ENCODE measurements at places on chromosomes 4 and X.

- no peak for DNase-seq
Measured at GRCh38 chr4:37872310-37872988, 18.4 kb upstream of the TBC1D1 start.

DNA sequence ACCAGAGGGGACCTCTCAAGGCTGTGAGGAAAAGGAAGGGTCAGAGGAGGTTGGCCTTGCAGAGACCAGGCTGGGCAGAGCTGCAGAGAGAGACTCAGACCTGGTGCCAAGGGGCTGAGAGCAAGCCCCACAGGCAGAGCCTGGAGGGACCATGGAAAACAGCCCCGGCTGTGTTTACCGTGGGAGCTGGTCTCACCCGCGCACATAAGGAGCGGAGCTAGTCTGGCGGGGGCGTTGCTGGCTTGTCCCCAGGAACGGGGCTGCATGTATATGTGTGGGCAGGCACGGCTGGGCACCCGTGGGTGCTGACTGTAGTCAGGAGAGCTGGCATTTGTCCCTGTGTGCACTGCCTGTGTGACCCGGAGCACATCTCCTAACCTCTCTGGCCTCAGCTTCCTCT is 45.7 kb downstream of the C4orf50 start:
- DNase-seq: no peak

GRCh38 chr4:47624031-47624441 is 139.0 kb downstream of the ATP10D start:
- DNase-seq: no peak

DNA sequence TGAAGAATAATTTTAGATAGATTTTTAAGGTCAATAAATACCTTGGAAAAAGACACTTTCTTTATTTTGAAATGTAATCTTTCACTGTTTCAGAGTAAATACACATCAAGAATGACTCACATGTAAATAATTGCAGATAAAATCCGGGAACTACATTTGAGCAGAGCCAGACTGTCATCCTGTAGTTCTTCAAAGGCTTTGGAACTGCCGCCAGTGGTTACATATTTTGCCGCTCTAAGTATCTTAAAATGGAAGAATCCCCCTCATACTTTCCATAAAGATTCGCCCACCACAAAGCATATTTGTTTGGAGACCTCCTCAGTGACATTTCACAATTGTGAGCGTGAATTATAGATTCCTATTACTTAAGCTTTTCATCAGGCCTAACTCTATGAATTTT is 607.8 kb upstream of the ZFP42 start:
- DNase-seq: no peak

- no peak for DNase-seq
Measured at GRCh38 chr4:10207116-10207515, 90.5 kb upstream of the WDR1 start.

DNA sequence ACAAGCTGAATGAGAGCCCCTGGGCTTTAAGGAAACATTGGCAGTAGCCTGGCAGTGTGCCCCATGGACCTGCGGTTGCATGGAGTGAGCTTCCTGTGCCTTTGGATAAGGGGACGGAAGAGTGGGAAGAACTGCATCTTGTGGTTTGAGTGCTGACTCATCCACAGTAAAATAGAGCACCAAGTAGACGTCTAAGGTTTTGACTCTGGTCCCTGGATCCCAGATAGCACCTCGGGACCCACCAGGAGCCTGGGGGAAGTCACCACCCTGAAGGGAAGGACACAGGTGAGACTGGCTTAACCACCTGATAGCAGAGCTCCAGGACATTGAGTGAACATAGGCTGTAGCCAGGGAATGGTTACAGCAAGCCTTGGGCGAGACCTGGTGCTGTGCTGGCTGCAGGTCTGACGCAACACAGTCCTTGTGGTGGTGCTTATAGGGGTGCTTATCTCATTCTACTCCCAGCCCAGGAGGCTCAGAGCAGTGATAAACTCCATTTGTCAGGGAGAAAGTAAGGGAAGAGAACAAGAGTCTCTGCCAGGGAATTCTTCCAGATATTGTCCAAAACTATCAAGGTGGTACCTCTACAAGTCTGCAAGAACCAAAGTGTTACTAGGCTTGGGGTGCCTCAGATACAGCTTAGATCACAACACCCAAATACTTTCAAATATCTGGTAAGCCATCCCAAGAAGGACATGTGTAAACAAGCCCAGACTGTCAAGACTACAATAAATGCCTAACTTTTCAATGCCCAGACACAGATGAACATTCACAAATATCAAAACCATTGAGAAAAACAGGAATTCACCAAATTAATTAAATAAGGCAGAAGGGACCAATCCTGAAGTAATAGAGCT is 123.6 kb upstream of the TET2 start:
- no peak for DNase-seq

- DNase-seq: no peak
Measured at GRCh38 chrX:123121241-123121640, 62.8 kb upstream of the GRIA3 start.

- no peak for DNase-seq
Measured at GRCh38 chr4:8913121-8913857, 41.6 kb upstream of the HMX1 start.

- DNase-seq: no peak
Measured at GRCh38 chr4:37381040-37381668, 136.6 kb downstream of the NWD2 start.

DNA sequence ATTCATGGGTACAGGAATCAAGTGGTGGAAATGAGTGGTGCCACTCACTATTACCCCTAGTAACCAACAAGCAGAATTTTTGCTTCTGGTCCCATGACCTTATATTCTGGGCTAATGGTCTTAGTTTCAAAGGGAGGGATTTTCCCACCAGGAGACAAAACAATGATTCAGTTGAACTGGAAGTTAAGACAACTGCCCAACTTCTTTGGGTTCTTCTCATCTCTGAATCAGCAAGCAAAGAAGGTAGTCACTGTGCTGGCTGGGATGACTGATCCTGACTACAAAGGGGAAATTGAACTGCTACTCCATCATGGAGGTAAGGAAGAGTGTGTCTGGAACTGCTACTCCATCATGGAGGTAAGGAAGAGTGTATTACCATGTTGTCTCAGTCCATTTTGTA is 87.2 kb downstream of the IL13RA2 start:
- DNase-seq: no peak

- DNase-seq: no peak
Measured at GRCh38 chrX:119698845-119699244, 5.9 kb upstream of the SEPTIN6 start.

DNA sequence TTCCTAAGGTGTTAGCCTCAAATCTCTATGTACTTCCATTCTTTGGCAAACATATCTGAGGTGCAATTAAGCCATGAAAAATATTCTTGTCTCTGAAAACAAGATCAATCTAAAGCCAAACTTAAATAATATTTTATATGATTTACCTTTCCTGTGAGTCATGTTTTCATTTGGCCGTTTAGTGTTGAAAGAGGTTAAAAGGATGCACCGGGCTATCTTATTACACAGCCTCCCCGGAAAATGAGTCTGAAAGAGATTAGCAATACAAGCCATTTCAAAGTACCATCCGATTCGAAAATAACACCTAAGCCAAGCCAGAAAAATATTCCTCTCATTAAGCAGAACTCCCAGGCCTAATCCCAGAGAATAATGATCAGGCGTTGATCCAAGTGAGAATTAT is 161.5 kb upstream of the EPHA5 start:
- DNase-seq: no peak

- no peak for DNase-seq
Measured at GRCh38 chrX:133033010-133033409, 63.9 kb downstream of the USP26 start.

GRCh38 chrX:131595120-131595519 is 51.2 kb downstream of the OR13H1 start:
- no peak for DNase-seq

DNA sequence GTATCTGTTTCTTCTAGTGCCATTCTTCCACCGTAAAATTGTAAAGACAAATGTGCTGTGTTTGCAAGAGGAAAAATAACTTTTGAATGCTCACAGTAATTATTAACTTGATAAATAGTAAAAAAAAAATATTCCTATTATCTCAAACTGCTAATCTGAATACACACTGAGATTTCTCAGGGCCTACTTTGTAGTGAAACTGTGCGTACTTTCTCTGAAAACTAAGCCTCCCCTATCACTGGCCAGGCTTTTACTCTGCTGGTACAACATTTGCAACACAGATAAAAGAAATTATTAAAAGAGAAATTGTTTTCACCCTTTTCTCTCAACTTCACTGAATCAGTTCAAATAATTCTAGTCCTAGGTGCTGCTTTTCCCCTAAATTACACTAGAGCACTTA is 137.3 kb downstream of the PRDM5 start:
- no peak for DNase-seq

DNA sequence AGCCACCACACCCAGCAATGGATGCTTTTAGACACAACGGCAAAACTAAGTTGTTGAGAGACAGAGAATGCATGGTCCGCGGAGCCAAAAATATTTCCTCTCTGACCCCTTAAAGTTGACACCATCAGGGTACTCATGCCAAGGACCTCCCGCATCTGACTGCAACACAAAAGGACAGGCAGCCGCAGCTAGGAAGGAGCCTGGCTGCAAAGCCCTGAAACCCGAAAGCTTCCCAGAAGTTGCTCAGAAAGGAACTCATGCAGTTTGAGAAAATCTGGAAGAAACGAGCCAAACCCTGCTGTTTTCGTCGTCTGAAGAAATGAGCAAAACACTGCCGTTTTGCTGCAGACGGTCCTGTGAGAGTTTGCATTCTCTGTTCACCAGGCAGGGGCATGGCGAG is 16.5 kb downstream of the DHRSX start:
- no peak for DNase-seq

- no peak for DNase-seq
Measured at GRCh38 chr4:100644150-100644549, 126.3 kb upstream of the EMCN start.

DNA sequence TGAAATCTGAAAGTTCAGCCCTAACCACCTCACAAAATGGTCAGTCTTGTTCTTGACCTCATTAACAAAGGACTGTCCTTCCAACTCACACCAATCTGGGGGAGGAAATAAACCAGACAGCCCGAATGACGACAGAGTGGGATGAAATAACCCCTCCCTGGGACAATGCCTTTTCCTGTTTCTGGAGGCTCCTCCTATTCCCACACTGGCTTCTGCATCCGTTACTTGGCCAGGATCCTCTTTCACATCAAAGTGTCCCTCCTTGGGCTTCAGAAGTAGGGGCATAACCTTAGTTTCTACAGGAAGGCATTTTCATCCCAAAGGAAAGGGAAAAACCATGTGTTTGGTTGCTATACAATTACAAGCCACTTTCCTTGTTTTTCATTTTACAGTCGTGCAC is 59.8 kb upstream of the RPL34 start:
- DNase-seq: no peak

GRCh38 chr4:36823199-36823967 is 421.2 kb upstream of the NWD2 start:
- no peak for DNase-seq

GRCh38 chr4:150501009-150501727 is 80.8 kb upstream of the MAB21L2 start:
- DNase-seq: no peak

DNA sequence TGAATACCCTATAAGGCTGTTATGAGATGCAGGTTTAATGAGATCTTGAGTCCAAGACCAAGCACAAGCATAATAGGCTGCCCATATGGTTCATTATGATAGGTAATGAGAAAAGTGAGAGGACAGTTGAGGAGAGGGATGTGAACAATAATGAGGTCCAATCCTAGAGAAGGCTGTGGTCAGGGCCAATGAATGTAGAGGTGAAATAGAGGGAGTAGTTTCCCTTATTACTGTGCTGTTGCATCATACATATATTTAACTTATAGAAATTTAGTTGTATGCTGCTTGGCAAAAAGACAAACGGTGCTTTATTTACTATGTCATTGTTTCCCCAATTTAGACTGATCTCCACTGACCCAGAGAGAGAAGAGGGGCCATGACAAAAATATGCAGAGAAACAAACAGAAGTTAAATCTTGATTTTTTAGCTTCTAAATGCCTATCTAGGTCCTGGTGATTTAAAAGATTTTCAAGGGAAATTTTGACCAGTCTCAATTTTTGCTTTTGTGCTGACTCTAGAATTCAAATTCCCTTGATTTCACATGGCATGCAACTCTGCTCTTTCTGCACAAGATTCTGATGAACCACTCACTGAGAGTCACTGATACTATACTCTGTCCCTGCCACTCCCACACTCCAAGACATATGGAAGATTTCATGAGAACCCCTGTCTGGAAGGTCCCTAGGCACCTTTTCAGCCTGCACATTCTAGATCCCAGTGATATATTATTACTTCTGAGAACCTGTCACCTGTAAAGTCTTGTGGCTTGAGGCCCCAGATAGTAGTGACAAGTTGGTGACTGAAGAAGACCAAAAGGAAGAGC is 159.7 kb downstream of the VSIG4 start:
- no peak for DNase-seq

DNA sequence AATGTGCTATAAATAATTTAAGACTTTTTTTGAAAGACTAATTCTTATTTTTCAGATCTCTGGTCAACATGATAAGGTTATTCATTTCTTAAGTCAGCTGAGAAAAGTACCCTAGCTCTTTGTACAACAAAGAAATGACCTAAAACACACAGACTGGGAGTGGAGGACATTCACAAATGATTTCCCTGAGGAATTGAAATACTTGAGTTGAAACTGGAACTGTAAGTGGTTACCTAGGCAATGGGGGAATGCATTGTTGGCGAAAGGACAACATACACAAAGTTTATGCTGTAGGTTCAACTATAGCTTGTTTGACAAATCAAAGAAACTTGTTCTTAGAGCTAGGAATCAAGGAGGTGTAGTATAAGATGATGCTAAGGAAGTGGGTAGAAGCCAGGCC is 915.5 kb downstream of the FAT4 start:
- no peak for DNase-seq

GRCh38 chrX:122582280-122582974 is 601.7 kb upstream of the GRIA3 start:
- no peak for DNase-seq

DNA sequence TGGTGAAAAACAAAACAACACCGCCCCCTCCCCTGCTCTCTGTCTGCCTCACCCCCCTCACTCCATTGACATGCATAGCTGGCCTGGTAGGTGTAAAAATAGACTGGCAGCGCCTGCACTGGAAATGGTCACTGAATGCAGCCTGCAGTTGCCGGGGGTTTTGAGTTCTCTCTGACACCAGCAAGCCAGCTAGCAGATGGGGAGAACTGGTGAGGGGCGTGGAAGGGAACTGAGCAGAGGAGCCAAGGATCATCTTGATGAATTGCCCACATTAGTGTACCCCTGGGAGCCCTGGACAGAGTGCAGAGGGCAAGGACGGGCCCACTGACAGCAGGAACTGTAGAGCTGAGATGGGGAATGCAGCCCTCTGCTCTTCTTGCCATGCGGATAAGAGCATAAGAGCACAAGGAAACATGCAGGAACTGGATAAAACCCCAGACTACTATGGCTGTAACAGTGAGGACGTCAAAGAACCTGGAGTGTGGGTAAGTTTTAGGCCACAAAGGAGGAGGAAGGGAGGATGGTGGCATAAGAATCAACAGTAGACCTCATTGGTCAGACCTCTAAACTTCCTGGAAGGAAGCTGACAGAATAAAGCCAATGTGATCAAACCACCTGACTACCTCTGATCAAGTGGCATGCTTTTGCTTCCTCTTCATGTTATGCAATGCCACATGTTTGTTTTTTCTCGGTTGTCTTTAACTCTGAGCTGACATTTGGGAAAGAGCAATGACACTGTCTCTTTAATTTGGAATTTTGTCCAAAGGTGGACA is 96.3 kb downstream of the ANK2 start:
- DNase-seq: no peak

Data from anterior cingulate cortex (tissue), 58 donors.